CD4-positive, alpha-beta T cell treated with Interleukin-4 for 1 hour (primary cell): ENCODE measurements at places on chromosomes 7 and 10.

DNA sequence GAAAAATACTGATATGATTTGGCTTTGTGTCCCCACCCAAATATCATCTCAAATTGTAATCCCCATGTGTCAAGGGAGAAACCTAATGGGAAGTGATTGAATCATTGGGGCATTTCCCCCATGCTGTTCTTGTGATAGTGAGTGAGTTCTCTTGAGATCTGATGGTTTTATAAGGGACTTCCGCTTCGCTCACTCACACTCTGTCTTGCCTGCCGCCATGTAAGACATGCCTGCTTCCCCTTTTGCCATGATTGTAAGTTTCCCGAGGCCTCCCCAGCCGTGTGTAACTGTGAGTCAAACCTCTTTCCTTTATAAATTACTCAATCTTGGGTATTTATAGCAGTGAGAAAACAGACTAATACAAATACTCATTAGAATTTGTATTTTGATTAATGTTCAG is 5.1 kb upstream of the MRPS17 start:
- no peak for DNase-seq

GRCh38 chr7:112869111-112869774 is 79.0 kb upstream of the TMEM168 start:
- peak; percentile 39 for DNase-seq

DNA sequence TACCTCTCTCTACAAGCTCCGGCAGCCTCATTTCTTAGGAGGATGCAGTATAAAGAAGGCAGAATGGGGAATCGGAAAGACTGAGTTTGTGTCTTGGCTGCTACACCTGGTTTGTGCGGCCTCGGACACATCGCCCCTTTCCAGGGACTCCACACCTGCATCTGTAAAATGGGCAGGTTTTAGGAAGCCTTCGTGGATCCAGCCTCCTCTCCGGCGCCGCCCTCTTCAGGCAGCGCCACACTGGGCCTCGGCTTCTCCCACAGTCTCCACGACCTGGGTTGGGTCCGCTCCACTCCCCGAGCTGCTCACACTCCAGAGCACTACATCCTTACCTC is 341 bp downstream of the GOT1 start:
- DNase-seq = no peak

GRCh38 chr10:16519908-16520861 is 1.5 kb downstream of the C1QL3 start:
- DNase-seq = no peak

DNA sequence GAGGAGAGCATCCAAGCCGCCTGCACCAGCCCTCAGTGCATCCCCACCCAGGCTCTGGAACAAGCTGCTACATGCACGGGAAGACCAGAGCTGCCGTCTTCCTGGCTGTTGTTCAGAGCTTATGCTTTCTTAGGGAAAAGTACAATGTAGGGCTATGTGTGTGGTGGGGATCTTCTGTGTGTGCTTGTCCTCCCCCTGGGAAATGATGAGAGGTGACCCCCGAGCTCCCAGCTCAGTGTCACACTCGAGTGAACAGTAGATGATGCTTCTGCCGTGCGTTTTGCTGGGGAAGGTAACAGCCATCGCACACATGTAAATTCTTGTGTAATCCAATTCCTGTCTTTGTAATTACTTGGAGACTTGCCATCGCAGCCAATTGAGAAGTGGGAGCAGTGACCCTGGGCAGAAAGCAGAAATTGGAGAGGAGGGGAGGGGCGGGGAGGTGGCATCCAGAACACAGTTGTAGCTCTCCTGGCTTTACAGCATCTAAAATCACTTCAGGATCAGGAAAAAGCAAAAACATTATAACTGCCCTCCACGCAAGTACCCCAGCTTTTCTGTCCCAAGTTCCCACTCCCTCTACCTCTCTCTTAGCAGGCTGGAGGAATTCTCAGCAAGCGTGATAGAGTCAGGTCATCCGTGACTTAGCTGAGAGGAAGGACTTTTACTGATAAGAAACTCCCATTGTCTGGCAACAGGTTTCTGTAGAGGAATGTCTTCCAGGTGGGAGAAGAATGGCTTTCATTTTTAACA is 149.6 kb downstream of the TCF7L2 start:
- no peak for DNase-seq

DNA sequence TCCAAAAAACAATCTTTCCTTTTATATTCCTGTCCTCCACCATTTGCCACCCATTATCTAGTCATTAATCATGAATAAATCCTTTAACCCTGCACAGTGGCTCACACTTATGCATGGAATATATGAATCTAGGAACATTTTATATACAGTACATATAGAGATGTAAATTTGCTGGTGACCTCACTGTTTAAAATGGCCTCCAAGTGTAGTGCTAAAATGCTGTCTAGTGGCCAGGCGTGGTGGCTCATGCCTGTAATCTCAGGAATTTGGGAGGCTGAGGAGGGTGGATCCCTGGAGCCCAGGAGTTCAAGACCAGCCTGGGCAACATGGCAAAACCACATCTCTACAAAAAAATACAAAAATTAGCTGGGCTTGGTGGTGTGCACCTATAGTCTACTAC is 9.6 kb downstream of the NANOS1 start:
- no peak for DNase-seq

DNA sequence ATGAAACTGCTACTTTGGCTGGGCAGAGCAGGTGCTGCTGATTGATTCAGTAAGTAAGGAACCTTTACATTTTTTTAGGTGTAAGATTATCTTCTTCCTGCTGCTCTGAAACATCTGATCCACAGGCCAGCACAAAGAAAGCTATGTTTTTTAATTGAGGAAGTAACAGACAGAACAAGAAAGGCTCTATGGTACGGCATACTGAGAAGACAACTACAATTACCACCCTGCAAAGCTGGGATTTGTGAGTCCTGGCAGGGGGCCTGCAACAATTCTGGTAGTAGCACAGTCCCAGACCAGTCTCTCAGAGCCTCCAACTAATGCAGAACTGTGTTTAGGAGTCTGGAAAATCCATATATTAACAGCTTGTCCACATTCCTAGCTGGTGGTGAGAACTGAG is 103.0 kb upstream of the LRRTM3 start:
- DNase-seq = no peak
